Activated T-cell treated with anti-CD3 and anti-CD28 coated beads, Interleukin-2, amount 50 U/mL, for 1 hour (primary cell): ENCODE measurements at places on chromosomes 11 and 22.

DNA sequence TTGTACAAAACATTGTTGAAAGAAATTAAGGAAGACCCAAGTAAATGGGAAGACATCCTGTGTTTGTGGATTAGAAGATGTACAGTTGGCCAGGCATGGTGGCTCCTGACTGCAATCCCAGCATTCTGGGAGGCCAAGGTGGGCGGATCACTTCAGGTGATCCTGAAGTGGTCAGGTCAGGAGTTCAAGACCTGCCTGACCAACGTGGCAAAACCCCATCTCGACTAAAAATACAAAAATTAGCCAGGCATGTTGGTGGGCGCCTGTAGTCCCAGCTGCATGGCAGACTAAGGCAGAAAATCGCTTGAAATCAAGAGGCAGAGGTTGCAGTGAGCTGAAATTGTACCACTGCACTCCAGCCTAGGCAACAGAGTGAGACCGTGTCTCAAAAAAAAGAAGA is 62.0 kb upstream of the SEPTIN5 start:
- DNase-seq = no peak

DNA sequence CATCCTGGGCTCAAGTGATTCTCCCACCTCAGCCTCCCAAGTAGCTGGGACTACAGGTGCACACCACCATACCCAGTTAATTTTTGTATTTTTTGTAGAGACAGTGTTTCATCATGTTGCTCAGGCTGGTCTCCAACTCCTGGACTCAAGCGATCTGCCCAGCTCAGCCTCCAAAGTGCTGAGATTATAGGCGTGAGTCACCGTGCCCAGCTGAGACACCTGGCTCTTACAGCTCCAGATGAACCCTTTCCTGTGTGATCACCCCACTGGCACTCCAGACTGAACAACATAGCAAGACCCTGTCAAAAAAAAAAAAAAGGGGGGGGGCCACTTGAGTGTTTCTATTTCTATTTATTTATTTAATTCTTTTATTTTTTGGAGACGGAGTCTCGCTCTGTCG is 1.0 kb upstream of the ADSL start:
- DNase-seq = peak; percentile 51

DNA sequence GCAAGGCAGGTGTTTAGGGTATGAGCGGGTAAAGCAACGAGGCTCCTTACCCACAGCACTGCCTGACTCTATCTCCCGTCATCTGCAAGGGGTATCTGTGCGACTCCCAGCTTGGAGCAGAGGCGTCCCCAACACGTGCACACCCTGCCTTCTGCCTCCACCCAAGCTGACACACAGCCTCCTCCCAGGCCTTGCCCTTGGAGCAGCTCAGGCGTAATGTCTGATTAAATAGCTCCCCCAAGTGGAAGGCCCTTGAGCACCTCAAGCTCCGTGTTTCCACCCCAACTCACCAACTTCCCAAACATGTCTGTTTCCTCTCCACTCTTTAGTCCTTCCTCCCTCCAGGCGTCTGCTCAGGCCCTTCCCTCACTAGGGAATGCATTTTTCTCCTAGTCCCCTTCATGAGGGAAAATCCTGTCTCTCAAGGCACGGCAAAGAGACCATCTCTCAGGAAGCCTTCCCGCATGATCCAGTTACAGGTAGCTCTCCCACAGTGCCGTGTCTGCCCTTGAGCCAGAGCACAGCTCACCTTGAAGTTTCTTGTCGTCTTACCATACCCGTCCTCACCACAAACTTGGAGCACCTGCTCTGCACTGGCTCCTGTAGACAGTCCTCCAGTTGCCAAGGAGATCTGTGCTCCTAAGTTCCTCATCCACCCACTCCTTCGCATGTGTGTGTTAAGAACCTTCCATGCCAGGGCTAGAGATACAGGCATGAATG is 15.8 kb downstream of the CYB5R2 start:
- no peak for DNase-seq

DNA sequence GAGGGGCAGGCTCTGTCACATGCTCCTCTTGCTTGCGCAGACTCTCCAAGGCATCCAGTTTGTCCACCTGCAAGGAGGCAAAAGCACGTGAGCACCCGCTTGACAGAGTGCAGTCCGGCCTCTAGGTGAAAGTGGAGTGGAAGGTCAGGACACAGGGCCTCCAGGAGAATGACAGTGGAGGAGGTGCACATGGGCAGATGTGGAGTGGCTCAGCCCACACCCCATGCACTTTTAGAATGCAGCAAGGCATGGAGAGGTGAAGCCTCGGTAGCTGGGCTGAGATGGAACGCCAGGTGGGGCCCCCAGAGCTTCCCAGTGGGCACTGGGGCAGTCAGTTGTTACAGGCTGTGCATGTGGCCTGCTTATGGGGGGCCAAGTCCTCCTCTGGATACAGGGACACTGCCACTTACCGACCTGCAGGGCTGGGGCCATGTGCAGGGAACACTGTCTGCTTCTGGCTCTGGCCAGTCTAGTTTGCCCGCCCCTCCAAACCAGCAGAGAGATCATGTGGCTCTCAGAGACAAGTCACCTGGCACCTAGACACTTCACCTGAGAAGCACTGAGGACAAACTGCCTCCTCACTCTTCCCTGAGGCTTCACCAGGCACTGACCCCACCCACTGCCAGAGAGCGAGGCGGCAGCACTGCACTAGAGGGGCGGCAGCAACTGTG is 2.3 kb upstream of the SLC25A1 start:
- DNase-seq = no peak

DNA sequence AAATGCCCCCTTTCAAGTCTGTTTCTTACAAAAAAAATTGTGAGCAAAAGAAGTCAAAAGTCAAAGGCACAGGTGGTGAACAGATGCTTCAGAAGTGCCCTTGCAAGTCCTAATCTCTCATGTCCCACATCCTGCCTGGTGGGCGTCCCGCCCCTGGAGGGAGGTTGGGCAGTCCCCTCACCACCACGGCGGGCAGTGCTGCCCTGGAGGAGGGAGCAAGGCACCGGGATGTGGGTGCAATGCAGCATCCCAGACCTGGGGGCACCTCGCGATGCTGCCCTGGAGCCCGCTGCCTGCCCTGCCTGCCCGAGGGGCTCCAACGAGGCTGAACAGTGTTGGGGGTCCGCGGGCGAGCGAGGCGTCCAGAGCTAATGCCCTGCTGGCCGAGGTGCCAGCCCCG is 15.9 kb downstream of the MRGPRG start:
- DNase-seq = no peak
